ENCODE measurements at places on chromosomes 1 and 21. TPM values are rescaled to one million over a fixed set of nuclear protein-coding genes. Genes with fewer than 3 reads are reported as not detected.

Gene OR6N2
- not detected for total RNA-seq

Gene PPM1J
- 7.8 TPM for total RNA-seq

Gene RAVER2
- total RNA-seq: 13.7 TPM

Gene ARF1
- 339 TPM for total RNA-seq

Gene BOLA1
- 20.0 TPM for total RNA-seq

Gene OR6K3
- total RNA-seq: not detected

DNA sequence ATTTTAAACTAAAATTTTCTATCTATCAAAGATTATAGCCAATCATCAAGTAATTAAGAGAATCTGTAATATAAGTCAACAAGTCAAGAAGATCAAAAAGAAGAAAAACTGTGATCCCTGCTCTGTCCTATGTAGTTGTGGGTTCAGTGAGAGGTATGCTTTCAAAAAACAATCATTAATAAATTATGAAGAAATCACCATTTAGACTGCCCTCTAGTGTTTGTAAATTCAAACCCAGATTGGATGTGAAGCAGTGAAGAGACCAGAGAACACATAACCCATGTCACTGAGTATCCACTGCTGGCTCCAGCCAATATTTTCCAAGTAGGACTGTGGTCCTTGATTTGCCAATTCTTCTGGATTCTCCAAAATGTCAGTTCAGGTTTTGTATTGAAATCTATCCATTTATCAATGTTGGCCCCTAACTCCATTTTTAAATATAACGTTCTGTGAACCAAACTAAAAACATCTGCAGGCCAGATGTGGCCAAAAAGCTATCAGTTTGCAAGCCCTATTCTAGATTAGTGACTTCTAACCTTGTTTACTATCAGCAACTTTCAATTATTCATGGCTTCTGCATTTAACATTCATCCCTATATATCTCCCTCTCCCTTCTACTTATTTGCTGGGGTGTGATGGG is 467.5 kb upstream of the CXADR start:
- no peaks in the 10 kb centered on the region for H3K36me3 ChIP-seq
- H3K4me3 ChIP-seq: no peak overlapping the region
- DNase-seq: no peak

DNA sequence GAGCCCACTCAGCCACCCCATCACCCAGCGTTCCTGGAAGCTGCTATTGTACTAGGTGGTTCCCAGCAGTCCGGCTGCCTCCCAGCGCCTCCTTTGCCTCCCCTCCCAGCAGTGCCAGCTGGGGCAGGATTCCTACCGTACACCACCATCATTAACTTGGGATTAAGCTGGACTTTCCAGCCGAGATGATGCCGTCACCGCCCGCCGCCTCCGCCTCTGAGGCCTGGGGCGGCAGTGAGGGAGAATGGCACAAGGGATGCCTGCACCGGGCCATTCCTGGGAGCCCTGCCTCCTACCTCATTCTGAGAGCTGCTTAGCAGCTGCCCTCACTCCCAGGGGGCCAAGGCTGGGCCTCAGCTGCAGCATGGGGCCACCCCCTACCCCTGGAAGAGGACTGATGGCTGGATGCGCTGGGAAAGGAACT is 13.2 kb downstream of the CNTN2 start:
- H3K4me1 ChIP-seq: no peaks in the 10 kb centered on the region
- peaks cover 20% of the 10 kb centered on the region for H3K27me3 ChIP-seq
- no peak for DNase-seq
- H3K4me3 ChIP-seq: no peak overlapping the region
- no peaks in the 10 kb centered on the region for H3K36me3 ChIP-seq

DNA sequence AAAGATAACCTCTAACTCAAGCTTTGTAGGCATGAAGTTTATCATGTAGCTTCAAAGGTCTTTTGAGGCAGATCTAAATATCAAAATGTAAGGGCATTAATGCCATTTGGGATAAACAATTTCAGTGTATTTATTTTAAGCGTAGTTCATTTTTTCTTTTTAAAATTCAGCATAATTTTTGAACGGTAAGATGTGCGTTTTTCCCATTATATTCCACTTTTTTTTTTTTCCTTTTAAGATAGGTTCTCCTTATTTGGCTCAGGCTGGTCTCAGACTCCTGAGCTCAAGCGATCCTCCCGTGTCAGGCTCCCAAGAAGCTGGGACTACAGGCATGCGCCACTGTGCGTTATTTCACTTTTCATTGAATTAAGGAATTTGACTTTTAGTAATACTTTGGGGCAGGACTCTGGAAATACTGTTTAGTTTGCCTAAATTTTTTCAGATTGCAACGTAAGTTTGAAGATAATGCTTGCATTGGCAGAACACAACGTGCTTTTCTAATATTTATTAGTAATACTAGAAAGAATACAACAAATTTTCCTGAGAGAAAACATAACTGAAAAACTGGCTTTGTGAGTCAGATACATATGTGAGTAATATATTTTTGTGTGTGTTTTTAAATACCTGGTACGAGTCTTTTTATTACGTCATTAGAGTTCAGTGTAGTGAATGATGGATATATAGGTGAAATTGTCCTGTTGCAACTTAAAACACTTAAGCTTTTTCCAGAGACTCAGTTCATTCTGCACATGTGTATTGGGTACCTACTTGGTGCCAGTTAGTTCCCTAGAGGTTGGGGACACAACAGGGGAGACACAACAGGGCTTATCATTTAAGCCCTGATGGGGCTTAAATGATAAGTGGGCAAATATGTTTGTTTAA is 2.2 kb downstream of the RALGPS2 start:
- H3K27me3 ChIP-seq: peaks cover 3% of the 10 kb centered on the region
- H3K36me3 ChIP-seq: no peaks in the 10 kb centered on the region
- H3K27ac ChIP-seq: no peak overlapping the region
- DNase-seq: no peak
- H3K4me1 ChIP-seq: no peaks in the 10 kb centered on the region
- peak overlapping the region; percentile 91 for H3K4me3 ChIP-seq

- peaks cover 32% of the 10 kb centered on the region for H3K4me1 ChIP-seq
- no peaks in the 10 kb centered on the region for H3K27me3 ChIP-seq
- peak overlapping the region; percentile 90 for H3K27ac ChIP-seq
- DNase-seq: peak; percentile 85
Measured at GRCh38 chr1:58815069-58815685, 31.3 kb upstream of the JUN start.

DNA sequence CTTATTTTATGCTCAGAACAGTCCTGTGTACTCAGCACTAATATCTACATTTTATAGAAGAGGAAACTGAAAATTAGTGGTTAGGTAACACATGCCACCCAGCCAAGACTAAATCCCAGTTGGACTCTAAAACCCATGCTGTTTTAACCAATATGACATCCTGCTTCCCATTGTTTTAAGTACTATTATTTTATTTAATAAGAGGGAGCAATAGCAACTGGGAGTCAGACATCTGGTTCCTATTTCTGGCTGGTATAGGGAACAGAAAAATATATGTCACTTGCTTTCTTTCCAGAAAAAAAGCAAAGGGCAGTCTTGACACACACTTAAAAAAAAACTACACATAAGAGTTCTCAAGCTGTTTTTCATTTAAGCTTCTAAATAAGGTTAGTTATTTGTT is 11.9 kb downstream of the KLHL12 start:
- no peak for DNase-seq
- no peak overlapping the region for H3K27ac ChIP-seq
- no peaks in the 10 kb centered on the region for H3K4me1 ChIP-seq
- no peaks in the 10 kb centered on the region for H3K27me3 ChIP-seq
- H3K4me3 ChIP-seq: no peak overlapping the region

- no peak overlapping the region for H3K4me3 ChIP-seq
- no peaks in the 10 kb centered on the region for H3K27me3 ChIP-seq
- H3K27ac ChIP-seq: no peak overlapping the region
Measured at GRCh38 chr1:18883636-18884418, 18.5 kb downstream of the ALDH4A1 start.

GRCh38 chr1:145901312-145902021 is 8.4 kb downstream of the ITGA10 start:
- no peak for DNase-seq
- H3K4me1 ChIP-seq: no peaks in the 10 kb centered on the region

DNA sequence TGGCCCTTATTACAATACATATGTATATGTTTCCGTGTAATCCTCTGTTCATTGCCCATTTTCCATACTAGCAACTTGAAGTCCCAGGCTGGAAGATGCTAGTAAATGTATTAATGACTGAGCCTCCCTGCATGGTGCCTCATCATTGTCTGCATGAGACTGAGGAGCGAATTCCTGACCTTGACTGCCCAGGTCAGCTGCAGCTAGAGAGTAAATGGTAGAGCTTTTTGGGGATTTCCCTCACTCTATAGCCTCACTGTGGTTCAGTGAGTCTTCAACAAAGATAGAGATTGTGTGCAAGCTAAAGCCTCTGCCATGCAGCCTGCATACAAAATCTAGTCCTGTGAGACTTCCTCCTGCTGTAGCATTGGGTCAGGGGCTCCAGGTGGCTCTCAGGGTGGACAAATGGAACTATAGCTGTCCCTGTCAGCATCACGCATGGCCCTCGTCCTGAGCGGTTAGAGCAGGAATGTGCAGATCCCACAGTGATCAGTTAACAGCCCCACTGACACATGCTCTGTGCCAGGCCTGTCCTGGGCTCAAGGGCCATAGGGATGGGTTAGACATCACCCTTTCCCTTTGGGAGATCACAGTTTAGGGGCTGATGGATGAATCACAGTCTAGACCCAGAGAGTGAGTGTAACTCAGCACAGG is 741.7 kb downstream of the MATN1 start:
- peaks cover 5% of the 10 kb centered on the region for H3K27me3 ChIP-seq
- H3K4me1 ChIP-seq: no peaks in the 10 kb centered on the region
- no peaks in the 10 kb centered on the region for H3K36me3 ChIP-seq
- no peak for DNase-seq
- no peak overlapping the region for H3K4me3 ChIP-seq
- no peak overlapping the region for H3K27ac ChIP-seq

- H3K4me3 ChIP-seq: no peak overlapping the region
- H3K36me3 ChIP-seq: no peaks in the 10 kb centered on the region
- H3K27me3 ChIP-seq: no peaks in the 10 kb centered on the region
Measured at GRCh38 chr1:53068314-53069099, 6.5 kb downstream of the PODN start.

- H3K27ac ChIP-seq: no peak overlapping the region
- no peak overlapping the region for H3K4me3 ChIP-seq
- H3K4me1 ChIP-seq: no peaks in the 10 kb centered on the region
- H3K36me3 ChIP-seq: no peaks in the 10 kb centered on the region
- DNase-seq: no peak
Measured at GRCh38 chr1:183411091-183411490, 7.1 kb downstream of the NMNAT2 start.

GRCh38 chr1:21586846-21587601 is 77.8 kb downstream of the ALPL start:
- H3K4me1 ChIP-seq: peaks cover 32% of the 10 kb centered on the region
- no peaks in the 10 kb centered on the region for H3K36me3 ChIP-seq
- DNase-seq: peak; percentile 52
- H3K4me3 ChIP-seq: no peak overlapping the region
- H3K27ac ChIP-seq: no peak overlapping the region

DNA sequence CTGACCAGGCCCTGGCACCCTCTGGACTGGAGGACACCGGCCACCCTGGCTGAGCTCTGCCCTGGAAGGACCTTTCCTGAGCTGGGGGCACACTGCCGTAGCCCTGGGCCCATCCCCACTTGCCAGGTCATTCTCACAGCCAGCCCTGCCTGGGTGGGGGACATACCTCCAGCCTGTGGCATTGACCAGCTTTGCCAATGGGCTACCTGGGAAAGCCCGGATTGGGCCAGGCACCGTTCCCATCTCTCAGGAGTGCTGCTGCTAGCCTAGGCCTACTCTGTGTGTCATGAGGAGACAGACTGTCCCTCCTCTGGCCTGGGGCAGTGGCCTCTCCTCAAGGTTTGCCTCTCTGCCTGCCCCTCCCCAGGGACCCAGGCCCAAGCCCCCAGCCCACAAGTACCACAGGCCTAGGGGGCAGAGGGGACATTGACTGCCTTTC is 40.0 kb downstream of the COQ8A start:
- peaks cover 50% of the 10 kb centered on the region for H3K4me1 ChIP-seq
- no peaks in the 10 kb centered on the region for H3K36me3 ChIP-seq
- peak overlapping the region; percentile 92 for H3K27ac ChIP-seq
- H3K4me3 ChIP-seq: no peak overlapping the region

GRCh38 chr1:97461782-97462181 is 459.1 kb downstream of the DPYD start:
- no peaks in the 10 kb centered on the region for H3K27me3 ChIP-seq
- no peak overlapping the region for H3K27ac ChIP-seq
- no peaks in the 10 kb centered on the region for H3K36me3 ChIP-seq
- no peak for DNase-seq

DNA sequence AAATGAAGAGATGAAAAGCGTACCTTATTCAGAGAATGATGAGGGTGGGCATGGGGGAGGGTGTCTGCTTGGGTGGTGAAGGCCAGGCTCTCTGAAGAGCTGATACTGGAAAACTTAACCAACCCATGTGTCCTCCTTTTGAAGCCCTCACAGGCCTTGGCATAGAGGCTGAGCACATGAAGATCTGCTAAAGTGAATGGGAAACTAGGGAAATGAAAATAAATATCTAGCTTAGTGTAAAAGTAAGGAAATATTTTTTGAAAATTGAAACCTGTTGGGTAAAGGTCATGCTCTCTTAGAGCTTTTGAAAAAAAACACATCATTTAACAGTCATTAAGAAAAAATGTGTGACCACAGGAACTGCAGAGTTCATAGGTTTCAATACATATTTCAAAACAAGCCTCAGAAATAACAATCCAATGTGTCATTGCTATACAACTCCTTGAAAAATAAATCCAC is 40.5 kb upstream of the RALGPS2 start:
- no peaks in the 10 kb centered on the region for H3K4me1 ChIP-seq
- DNase-seq: no peak
- no peaks in the 10 kb centered on the region for H3K27me3 ChIP-seq
- no peak overlapping the region for H3K4me3 ChIP-seq
- H3K27ac ChIP-seq: no peak overlapping the region
- no peaks in the 10 kb centered on the region for H3K36me3 ChIP-seq

- DNase-seq: no peak
- H3K36me3 ChIP-seq: no peaks in the 10 kb centered on the region
- H3K4me3 ChIP-seq: no peak overlapping the region
- no peak overlapping the region for H3K27ac ChIP-seq
- no peaks in the 10 kb centered on the region for H3K27me3 ChIP-seq
Measured at GRCh38 chr1:208787219-208787618, 543.0 kb upstream of the PLXNA2 start.

- H3K27me3 ChIP-seq: no peaks in the 10 kb centered on the region
- H3K4me3 ChIP-seq: no peak overlapping the region
- H3K4me1 ChIP-seq: no peaks in the 10 kb centered on the region
- no peak overlapping the region for H3K27ac ChIP-seq
Measured at GRCh38 chr1:230548357-230548756, 93.9 kb upstream of the COG2 start.

- DNase-seq: no peak
- H3K27me3 ChIP-seq: peaks cover 23% of the 10 kb centered on the region
- no peak overlapping the region for H3K27ac ChIP-seq
- no peaks in the 10 kb centered on the region for H3K4me1 ChIP-seq
- H3K4me3 ChIP-seq: no peak overlapping the region
Measured at GRCh38 chr1:47689894-47690293, 252.1 kb downstream of the FOXD2 start.

DNA sequence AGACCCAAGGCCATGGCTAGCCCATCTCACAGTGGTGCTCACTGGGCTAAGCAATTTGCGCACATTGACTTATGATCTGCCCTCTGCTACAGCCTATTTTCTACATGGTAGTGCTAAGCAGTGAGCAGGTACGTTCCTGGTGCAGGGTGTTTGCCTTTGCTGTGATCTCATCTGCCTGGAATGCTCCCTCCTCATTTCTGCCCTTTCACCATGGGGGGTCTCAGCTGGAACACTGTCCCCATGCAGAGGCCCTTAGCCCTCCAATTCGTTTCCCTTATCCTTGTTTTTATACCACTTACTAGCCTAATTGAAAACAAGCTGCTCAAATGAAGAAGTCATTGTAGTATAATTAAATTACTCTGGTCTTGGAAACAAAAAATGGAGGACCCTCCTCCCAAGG is 2.0 kb upstream of the B3GALT5 start:
- no peak for DNase-seq
- no peaks in the 10 kb centered on the region for H3K36me3 ChIP-seq
- H3K27me3 ChIP-seq: peaks cover 27% of the 10 kb centered on the region

All from heart right ventricle (tissue), 16 donors.